ENCODE measurements at places on chromosomes 1 and 21.

DNA sequence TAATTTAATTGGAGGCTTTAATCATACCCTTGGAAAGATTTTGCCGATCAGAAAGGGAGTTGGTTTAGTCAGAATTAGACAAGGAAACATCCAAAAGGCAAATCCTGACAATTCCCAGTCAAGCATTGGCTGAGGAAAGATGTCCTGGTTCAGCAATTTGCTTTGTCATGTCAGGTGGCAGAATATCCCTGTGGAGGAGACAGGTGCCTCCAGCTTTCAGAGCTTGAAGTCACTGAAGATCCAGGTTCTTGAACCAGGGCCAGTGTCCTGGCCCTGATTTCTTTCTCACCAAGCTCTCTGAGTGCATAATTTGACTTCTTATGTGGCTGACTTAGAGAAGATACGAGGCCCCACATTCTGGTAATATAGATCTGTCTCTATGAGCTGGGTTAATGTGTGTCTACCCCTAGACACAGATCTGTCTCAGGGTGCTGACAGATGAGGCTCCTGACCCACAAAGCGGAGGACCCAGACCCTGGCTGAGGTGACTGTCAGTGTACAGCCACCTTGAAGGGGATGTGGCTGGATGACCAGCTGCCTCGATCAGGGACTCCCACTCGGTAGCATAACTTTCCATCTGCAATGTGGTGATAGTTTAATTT, 118.9 kb downstream of the HHAT start:
- DNase-seq, result no peak

DNA sequence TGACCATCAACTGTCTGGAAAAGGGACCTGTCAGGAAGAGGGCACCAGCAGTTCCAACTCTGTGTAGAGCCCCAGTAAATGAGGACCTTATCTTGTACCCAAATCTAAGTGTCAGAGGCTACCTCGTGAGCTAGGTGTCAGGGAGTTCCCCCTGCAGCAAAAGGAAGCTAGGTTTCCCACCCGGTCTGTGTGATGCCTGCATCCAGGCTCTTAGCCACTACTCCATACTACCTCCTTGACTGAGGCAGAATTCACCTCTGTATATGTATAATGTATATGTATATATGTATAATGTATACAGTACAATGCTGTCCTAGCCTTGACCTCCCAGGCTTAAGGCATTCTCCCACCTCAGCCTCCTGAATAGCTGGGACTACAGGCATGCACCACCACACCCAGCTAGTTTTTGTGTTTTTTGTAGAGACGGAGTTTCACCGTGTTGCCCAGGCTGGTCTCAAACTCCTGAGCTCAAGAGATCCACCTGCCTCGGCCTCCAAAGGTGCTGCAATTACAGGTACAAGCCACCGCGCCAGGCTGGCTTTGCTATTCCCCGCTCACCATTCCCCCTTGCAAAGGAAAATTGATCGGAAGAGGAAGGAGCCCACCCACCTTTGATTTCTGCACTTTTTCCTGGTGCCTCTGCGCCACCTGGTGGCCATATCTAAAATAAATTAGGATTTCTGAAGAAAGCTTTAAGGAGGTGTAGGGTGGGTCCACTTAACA, 15.7 kb upstream of the LUZP1 start:
- DNase-seq, result no peak

DNA sequence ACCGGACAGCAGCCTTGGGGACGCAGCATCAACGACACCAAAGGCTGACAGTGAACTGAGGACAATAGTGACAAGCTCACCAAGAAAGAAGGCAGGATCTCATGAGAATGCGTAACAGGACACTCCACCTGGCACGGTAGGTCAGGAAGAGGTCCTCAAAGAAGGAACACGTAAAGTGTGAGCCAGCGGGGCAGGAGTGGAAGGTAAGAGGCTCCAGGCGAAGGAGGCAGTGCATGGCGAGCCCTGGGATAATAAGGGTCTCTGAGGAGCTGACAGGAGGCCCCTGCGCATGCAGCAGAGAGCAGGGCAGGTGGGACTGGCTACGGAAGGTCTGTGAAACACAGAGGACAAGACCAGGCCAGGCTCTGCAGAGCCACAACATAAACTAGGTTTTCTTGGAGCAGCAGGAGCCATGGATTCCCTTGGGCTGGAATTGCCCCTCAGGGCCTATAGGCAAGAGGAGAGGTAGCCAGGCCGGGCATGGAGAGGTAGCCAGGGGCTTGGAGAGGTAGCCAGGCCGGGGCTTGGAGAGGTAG, 8.2 kb downstream of the LSS start:
- no peak for DNase-seq

- DNase-seq, result no peak
These were observed 7.1 kb downstream of the RAD54L start for GRCh38 chr1:46254668-46255067.

GRCh38 chr1:176205332-176205914, 1.7 kb downstream of the COP1 start:
- no peak for DNase-seq

GRCh38 chr1:43779266-43779665, 71.9 kb downstream of the ST3GAL3 start:
- DNase-seq, result no peak

GRCh38 chr1:71311376-71311775, 230.5 kb upstream of the ZRANB2 start:
- no peak for DNase-seq

GRCh38 chr1:239098400-239099037, 287.8 kb upstream of the CHRM3 start:
- DNase-seq, result no peak

GRCh38 chr21:45150638-45151131, 76.3 kb downstream of the ADARB1 start:
- no peak for DNase-seq

DNA sequence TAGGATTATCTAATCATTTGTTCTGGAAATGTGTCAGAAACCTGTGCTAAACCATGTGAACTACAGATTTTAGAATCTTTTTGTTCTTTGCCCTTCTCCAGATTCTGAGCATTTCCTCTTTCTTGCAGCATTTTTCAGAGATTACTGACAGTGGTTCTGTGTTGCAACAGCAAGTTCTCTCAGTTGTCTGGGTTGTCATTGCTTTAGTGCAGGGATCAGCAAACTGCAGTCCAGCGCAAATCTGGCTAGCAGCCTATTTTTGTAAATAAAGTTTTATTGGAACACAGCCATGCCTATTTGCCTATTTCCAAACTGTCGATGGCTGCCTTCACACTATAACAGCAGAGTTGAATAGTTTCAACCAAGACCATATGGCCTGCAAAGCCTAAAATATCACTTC, 66.3 kb upstream of the LRRC8D start:
- DNase-seq, result no peak

GRCh38 chr1:83083589-83084224, 915.2 kb downstream of the TTLL7 start:
- no peak for DNase-seq

- DNase-seq, result no peak
These were observed 13.3 kb downstream of the KIF26B start for GRCh38 chr1:245168086-245168485.

DNA sequence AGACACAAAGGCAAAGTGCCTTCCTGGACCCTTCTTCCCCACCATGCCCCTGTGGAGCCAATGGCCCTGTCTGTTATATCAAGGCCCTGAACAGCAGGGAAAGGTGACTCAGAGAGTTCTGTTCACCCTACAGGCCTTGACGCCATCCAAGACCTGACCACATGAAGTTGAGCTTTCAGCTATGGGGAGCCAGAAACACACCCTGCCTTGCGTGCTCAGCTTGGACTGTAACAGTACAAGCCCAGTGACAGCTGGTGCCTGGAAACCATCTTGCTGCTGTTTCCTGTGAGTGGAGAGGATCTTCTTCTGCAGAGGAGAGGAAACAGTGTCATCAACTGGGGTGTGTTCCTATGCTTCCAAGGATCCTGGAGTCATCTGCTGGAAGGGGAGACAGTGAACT, 165.0 kb upstream of the IRF2BP2 start:
- no peak for DNase-seq

GRCh38 chr1:197393105-197393504, 125.1 kb downstream of the CRB1 start:
- DNase-seq, result no peak

GRCh38 chr1:167216809-167217208, 3.9 kb upstream of the POU2F1 start:
- no peak for DNase-seq

- DNase-seq, result no peak
These were observed 1233.9 kb upstream of the ADGRL2 start for GRCh38 chr1:80566867-80567266.

DNA sequence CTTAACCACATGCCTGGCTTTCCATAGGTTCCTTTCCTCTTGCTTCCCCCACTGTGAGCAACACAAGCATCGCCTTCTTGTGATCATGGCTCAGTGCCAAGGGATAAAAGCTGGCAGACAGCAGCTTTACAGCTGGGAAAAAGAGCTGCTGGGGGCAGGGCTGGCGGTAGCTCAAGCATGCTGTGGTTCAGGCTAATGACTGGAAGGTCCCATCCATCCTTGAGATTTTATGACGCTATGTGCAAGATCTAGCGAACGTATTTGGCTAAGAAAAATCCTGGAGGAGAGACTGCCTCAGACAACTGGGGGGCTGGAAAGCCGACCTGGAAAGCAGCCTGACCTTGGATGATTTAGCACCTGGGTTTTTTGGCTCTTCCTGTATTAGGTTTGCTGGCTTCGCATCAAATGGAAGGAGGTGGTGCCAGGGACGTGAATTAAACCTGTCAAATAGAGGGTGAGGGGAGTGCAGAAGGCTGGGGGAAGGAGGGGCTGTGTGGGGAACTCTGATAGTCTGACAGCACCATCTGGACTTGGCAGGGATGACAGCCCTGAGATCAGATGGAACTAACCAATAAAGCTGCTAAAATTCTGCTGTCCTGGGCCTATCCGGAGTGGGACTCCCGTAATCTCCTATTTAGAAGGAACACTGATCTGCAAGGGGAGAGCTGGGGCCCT, 34.8 kb downstream of the ZMYND12 start:
- no peak for DNase-seq

DNA sequence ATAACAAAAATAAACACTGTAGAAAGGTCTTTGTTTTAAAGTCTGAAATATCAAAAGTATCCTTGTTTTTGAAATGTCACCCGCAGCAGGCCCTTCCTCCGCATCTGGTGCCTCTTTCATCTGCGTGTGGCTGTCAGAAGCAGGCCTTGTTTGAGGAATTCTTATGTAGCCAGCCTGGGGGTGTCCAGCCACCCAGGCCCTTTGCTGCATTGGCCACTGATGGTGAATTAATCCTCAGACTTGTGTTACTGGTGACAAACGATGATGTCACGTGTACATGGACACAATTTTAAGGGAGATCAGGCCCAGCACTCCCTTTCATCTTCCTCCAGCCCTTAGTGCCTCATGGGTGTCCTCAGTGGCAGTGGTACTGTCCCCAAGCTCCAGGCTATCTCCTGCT, 208.0 kb upstream of the GALNT2 start:
- no peak for DNase-seq

DNA sequence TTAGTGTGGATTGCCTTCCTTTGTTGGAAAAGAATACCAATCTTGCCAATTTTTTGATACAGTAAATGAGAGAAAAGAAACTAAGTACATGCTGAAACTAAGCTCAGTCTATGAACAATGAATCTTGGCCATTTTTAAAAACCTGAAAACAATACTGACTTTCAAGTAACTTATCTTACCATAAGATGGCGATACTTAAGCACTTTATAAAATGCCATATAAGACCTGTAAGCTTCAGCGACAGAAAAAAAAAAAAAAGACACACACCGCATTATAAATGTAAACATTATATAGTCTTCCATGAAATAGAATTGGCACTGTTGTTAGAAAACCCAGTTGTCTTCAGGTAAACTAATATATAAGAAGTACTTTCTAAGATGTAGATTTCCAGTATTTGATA, 3.0 kb downstream of the OLFM3 start:
- DNase-seq, result no peak

- DNase-seq, result no peak
These were observed 16.9 kb upstream of the VANGL1 start for GRCh38 chr1:115624859-115625258.

- DNase-seq, result no peak
These were observed 12.5 kb downstream of the AGRN start for GRCh38 chr1:1032424-1032823.

GRCh38 chr1:5896706-5897660, 95.2 kb downstream of the NPHP4 start:
- no peak for DNase-seq

DNA sequence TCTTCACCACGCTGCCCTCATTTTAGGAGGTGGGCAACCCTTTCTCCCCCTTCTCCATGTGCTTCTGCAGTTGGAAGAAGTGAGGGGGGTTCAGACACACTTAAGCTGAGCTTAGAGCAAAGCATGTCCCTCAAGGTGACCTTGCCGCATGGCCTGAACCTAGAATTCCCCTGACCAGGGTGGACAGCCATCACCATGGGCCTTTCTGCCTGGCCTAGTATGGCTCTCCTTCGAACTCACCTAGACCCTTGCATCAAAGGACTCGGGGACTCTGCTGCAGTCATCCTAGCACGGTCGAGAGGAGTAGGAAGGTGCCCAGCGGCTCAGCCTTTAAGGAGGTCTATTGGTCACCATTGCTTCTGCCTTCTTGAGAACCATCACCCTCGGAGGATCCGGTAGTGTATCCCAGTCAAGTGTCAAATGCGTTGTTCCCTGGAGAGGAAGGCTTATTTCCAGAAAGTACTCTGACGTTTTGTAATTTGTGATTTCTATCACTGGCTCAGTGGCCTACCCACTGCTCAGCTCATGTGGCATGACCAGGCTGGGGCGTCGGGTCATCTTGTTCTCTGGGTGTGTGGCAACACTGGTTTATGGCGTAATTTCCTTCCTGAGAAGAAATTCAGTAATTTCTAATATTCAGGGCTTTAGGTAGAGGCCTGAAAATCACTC, at the start of gene KCNE1:
Gene KCNE1, minus strand, starts transcription at position 424 of the 669 bp plus-strand sequence. CDS start 62,576 bp downstream, outside the sequence.
- DNase-seq, result no peak

GRCh38 chr1:214280386-214281020, 456 bp upstream of the SMYD2 start:
- DNase-seq, result no peak

DNA sequence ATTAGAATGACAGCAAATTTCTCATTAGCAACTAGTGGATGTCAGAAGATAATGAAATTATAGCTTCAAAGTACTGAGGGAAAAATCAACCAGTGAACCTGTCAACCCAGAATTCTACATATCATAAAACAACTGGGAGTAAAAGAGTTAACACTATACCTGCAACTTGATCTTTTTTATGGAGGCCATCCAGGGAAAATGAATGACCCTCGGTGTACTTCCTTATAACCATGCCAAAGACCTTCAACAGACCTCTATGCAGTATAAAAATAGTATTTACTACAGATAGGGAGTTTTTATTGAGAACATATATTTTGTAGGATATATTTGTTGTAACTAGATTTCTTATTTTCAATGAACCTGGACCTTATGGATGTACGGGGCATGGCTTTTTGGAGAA, 392.5 kb upstream of the ZRANB2 start:
- no peak for DNase-seq

DNA sequence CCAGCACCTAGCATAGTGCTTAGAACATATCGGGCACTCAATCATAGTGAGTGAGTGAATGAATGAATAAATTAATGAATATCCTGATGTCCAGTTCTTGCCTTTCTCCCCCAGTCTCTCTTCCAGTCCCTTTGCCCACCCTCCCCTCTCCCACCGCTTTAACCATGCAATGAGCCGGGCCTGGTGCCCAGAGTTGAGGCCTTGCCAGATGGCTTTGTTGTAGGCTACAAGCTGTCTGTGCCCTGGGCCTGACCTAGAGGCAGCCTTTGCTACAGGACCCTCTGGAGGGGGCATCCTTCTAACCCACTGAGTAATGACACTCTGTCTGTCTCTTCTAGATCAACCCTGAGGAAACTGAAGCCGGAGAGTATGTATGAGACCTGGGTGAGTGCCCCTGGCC, 6.9 kb downstream of the CASQ1 start:
- DNase-seq, result no peak

GRCh38 chr1:63886340-63886739, 112.5 kb downstream of the ROR1 start:
- no peak for DNase-seq
